Sciatic nerve (tissue), 2 donors: ENCODE measurements at places on chromosomes 7 and 10. TPM values are rescaled to one million over a fixed set of nuclear protein-coding genes. Genes with fewer than 3 reads are reported as not detected.

- DNase-seq = no peak
Measured at GRCh38 chr10:113540845-113541548, 11.9 kb upstream of the HABP2 start.

The FAM25G gene
- total RNA-seq = not detected

- no peak for DNase-seq
Measured at GRCh38 chr10:27794157-27794556, 48.5 kb upstream of the MKX start.

DNA sequence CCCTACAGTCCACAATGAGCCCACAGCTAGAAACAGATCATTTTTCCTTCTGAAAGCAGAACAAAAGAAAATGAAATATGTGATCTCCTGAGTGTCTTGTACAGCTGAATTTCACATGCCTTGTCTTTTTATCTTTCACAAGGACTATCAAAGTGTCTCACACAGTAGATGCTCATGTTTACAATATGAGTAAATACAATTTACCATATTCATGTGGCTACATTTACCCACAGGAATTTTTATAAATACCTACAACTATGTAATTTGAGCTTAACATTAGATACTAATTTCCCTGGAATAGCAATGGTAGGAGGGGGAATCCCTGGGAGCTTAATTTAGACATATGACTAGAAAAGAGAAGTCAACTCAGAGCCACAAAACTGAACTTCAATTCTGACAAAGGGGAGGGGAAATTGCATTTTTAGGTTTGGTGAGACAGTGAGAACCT lies 186.2 kb downstream of the MACC1 start:
- DNase-seq = no peak

The NUTM2E gene
- not detected for total RNA-seq

DNA sequence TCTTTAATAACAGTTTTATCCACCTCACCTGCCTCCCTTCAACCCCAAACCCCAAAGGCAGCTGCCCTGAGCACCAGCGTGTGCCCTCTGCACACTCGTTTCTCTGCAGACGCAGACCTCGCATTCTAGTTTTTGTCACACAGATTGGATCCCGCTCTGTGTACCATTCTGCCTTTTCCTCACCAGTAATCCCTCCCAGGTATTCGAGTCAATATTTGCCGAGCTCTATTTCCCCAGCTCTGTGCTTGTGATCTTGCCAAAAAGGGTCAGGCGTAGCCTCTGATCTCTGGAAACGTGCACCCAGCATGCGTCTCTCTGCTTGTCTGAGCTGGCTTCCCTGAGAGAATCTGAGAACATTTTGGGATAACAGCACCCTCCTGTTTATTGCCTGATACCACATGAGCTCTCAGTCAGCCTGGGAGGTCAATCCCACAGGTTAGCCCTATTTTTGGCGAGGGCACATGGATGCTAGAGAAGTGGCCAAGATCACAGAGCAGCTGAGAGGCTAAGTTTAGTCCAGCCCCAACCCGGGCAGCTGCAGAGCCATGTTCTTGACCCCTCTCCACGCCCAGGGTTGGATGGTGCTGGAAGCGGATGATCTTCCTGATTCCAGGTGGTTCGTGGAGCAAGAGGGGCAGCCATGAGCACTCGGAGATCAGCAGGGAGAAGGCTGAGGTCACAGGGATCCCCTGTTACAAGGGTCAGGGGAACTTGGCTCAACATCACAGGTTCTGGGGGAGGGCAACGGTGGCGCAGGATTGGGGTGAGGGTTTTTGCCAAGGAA lies 29.1 kb downstream of the FOXL3 start:
- DNase-seq = no peak

The PLAU gene
- 15.6 TPM for total RNA-seq

DNA sequence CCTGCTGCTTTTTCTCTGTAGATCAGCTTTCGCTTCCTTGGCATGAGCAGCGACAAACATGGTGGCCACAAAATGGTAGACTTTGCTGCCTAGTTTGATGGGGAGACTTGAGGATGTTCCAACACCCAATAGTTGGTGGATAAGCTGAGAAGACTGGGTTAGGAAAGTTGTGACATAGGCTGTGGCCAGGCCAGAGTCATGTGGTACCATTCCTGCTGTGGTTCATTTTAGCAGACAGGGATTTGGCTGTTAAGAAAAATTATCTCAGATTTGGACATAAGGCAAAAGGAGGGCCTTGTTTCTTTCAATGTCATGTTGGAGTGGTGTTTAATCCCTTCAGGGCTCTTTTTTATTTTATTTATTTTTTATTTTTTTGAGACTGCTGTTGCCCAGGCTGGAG lies 26.6 kb upstream of the FAM180A start:
- DNase-seq = no peak

DNA sequence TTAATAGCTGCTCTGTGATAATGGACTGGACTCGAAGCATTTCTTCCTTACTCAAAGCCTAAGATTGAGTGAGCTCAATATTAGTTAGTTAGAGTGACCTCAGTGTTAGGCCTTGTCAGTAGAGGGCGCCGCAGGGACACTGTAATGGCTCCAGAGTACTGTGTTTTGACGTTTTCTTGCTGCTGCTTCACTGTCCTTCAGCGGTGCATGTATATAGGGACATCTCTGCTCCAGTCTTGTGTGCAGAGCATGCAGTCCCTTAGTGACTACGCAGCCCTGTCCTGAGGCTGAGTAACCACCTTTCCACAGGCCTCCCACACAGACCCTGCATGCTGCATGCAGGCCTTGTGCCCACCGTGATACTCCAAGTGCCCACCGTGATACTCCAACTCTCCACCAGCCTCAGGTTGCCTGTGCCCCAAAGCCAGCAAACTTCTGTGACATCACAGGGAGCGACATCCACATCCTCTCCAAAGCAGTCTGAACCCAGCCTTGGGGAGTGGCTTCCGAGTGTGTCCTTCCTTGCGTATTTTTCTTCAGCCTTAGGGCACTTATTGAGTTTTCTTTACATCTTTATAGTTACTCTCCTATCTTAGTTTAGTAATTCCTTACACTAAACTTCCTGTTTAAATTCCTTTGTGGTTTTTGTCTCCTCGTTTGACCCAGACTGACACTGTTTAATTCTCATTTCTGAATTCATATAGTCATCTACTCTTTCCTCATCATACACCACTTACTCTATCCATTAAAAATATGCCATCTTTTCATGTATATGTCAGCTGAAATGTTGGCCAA lies 118.2 kb downstream of the JAZF1 start:
- DNase-seq = peak; percentile 86

DNA sequence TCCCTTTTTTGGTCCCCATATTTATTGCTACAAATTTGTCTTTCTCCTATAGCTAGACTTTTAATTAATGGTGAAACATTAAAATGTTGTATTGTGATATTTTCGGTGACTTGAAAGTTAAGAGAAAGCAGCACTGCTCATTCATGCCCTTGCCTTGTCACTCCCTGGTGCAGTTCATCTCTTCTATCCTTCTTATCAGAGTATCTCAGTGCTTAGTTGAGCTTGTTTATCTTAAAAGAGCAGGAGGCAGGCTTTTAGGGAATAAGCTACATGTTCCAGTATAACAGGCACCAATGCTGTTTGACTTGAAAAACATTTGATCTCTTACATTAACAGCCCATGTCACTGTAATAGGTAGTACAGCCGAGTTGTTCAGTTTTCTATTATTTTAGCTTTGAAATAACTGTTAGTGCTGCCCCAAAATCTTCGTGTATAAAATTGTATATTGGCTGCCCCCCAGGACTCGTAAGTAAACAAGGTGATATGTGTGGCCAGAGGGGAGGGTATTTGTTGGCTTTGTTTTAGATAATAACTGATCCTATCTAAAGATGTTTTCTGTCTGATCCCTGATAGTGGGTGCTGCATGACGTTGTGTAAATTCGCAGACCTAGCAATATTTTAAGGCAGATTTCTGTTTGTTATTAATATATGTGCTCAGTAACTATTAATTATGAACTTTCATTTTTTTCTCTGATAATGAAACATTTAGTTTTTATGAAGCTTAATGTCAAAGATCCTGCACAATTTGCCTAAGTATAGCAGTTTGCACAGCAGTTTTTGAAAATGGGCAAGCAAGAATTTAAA lies 96.5 kb downstream of the BTRC start:
- no peak for DNase-seq

The GIMAP4 gene
- 52.8 TPM for total RNA-seq

The PRKG1 gene
- total RNA-seq = 20.0 TPM

GRCh38 chr7:1698201-1698600 lies 28.1 kb downstream of the ELFN1 start:
- peak; percentile 26 for DNase-seq

DNA sequence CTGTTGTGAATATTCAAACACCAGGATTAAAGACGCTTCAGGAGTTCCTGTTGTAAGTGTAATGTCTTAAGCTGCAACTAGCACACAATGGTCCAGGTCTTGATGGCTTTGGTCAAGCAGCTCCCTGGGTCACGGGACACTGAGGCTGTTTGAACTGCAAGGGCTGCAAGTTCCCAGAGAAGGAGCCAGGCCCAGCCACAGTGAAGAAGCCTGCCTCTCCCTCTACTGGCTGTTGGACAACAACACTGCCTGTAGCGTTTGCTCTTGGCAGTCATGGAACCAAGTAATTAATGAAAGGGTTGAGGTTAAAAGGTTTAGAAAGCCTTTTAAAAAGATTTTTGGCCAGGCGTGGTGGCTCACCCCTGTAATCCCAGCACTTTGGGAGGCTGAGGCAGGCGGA lies 31.9 kb upstream of the GUSB start:
- no peak for DNase-seq

The ATP6V0E2 gene
- 34.8 TPM for total RNA-seq

- DNase-seq = no peak
Measured at GRCh38 chr10:122013311-122013780, 24.4 kb downstream of the TACC2 start.

The SMKR1 gene
- 0.36 TPM for total RNA-seq

- DNase-seq = no peak
Measured at GRCh38 chr7:94012746-94013145, 8.6 kb upstream of the BET1 start.
